Mesothelial cell of epicardium (in vitro differentiated cells): ENCODE measurements at places on chromosomes 2 and 18. TPM values are rescaled to one million over a fixed set of nuclear protein-coding genes. Genes with fewer than 3 reads are reported as not detected.
A peak's percentile ranks its signal among the peaks of the same experiment; 100 is the strongest.

- peaks cover 9% of the 10 kb centered on the region for H3K27me3 ChIP-seq
- H3K36me3 ChIP-seq: no peaks in the 10 kb centered on the region
- no peak overlapping the region for H3K27ac ChIP-seq
- no peak for DNase-seq
- H3K4me1 ChIP-seq: peaks cover 5% of the 10 kb centered on the region
These were observed 11.4 kb upstream of the ALPI start for GRCh38 chr2:232444409-232445148.

IL1RL1 gene
- total RNA-seq: 0.09 to 0.18 TPM in 2 of 3 replicates, not detected in the other

GRCh38 chr2:197628043-197628500, 47.3 kb downstream of the RFTN2 start:
- H3K27me3 ChIP-seq: no peaks in the 10 kb centered on the region
- peaks cover 2% of the 10 kb centered on the region for H3K36me3 ChIP-seq
- DNase-seq: no peak
- no peak overlapping the region for H3K27ac ChIP-seq
- H3K4me1 ChIP-seq: no peaks in the 10 kb centered on the region
- no peak overlapping the region for H3K4me3 ChIP-seq

- no peak overlapping the region for H3K27ac ChIP-seq
- no peaks in the 10 kb centered on the region for H3K4me1 ChIP-seq
- peaks cover 3% of the 10 kb centered on the region for H3K36me3 ChIP-seq
- no peak for DNase-seq
- H3K27me3 ChIP-seq: no peaks in the 10 kb centered on the region
These were observed 26.2 kb upstream of the XDH start for GRCh38 chr2:31440764-31441163.

GRCh38 chr2:47056374-47056773, 98.7 kb downstream of the STPG4 start:
- peaks cover 27% of the 10 kb centered on the region for H3K4me1 ChIP-seq
- DNase-seq: no peak
- no peaks in the 10 kb centered on the region for H3K27me3 ChIP-seq
- peak overlapping the region; percentile 88 for H3K27ac ChIP-seq

- no peak overlapping the region for H3K4me3 ChIP-seq
- H3K27me3 ChIP-seq: peaks cover 25% of the 10 kb centered on the region
- no peak overlapping the region for H3K27ac ChIP-seq
- DNase-seq: no peak
These were observed 209.3 kb downstream of the SLC4A3 start for GRCh38 chr2:219836647-219837177.

DNA sequence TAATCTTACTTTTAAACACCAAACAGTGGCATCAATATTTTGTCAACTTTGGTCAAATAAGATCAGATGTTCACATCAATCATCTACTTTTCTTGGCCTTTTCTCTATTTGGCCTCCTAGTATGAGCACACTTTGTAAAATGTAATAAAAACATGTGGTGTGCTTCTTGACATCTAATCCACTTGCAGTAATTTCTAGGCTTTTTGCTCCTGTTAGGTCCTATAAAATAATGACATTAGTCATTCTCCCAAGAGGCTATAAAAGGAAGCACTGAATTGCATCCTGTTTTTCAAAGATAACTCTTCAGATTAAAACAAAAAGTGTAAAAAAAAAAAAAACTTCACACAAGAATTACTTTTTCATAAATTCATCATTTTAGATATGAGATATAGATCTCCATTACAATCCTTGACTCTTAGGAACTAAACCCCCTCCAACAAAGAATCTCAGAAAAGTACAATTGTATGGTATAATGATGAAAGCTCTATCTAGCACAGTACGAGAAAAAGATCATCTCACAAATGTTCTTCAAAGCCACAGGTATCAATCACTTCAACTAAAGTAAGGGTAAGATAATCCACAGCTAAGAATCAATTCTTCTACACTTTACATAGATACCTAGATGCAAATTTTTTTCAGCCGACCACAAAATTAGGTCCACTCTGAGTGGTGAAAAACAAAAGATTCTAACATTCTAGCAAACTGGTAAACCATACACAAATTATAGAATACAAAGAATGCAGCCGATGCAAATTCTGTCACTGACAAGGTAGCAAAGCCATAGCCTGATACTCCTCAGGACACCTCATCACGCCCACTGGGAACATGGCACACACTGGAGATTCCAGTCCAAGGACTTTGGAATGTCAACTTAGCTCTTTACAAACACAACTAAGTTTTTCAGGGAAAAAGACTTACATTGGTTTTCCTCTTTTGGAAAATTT, 2.7 kb downstream of the BCL2 start:
- H3K4me3 ChIP-seq: peak overlapping the region; percentile 70
- H3K27ac ChIP-seq: peak overlapping the region; percentile 8
- DNase-seq: no peak
- H3K4me1 ChIP-seq: peaks cover 43% of the 10 kb centered on the region
- peaks cover 26% of the 10 kb centered on the region for H3K27me3 ChIP-seq
- H3K36me3 ChIP-seq: no peaks in the 10 kb centered on the region

DNA sequence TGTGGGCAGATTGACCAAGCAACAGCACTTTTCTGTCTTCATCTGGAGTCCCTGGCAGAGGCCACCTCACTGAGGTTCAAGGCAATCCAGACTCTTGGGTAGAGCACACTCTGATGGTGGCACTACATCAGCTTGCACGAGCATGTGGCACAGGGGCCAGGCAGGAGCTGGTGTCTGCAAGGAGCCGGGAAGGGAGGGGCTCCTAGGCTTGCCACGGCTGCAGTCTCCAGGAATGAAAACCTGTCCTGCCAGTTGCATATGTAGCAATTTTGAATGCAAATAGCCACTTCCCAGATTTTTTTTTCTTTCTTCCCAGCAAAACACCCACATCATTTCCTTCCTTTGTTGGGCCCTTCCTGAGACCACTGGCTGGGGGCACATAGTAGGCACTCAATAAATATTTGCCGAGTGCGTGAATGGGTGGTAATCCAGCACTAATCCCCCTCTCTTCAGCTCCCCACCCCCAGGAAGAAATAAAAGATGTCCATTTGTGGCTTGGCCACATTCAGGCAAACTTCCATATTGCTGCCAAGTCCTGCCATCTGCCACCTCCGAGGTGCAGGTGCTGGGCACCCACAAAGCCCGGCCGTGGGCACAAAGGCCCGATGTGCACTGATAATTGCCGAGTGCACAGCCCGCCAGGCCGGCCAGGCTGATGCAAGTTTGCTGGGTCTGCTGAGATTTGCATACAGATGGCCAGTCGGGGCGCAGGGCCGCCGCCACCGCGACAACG, 72.4 kb downstream of the MYCN start:
- peak overlapping the region; percentile 99 for H3K27ac ChIP-seq
- H3K4me3 ChIP-seq: peak overlapping the region; percentile 49
- DNase-seq: peak; percentile 55
- H3K36me3 ChIP-seq: no peaks in the 10 kb centered on the region

DNA sequence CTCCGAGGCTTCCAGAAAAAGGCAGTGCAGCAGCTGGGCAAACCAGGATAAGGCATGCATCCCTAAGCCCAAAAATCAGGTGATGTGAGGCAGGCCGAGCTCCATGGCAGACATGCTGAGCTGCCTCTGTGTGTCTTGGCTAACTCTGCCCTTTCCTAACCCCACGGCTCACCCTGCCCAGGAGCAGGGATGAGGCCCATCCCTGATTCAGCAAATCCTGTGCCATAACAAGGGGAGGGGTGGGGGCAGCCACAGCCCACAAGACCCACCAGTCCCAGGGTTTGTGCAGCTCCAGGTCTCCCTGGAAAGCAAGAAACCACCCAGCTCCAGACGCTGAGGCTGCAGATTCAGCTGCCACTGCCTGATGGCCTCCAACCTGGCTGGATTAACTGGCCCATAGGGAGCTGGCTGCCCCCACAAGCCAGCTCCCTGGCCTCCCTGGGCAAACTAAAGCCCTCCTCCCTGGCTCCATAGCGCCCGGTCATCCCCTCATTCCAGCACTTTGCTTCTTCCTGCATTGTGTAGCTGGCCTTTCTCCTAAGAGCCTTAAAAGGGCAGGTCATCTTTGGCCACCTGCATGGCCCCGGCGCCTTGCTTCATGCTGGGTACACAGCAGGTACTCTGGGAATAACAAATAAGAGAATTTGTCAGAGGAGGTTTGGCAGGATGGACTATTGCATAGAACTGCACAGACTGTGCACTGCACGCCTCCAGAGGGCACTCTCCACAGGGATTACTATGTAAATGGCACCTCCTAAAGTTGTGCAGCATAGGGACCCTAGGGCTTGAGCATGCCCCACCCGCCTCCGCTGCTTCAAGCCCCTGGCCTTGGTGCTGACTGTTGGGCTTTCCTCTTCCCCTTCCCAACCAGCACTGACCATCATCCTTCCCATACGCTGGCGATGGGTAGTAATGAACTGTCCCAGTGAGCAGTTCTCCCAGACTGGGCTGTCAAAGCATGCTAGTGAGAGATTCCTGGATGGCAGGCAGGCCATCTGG, 10.7 kb downstream of the STEAP3 start:
- H3K4me3 ChIP-seq: no peak overlapping the region
- no peaks in the 10 kb centered on the region for H3K36me3 ChIP-seq
- DNase-seq: no peak

CYP27C1 gene
- 4.0 to 4.5 TPM (median 4.1 TPM) in 3 replicates for total RNA-seq

MARCHF7 gene
- 128 to 133 TPM (median 131 TPM) in 3 replicates for total RNA-seq

GRCh38 chr2:227466887-227467600, 4.9 kb upstream of the AGFG1 start:
- H3K4me3 ChIP-seq: no peak overlapping the region
- H3K27me3 ChIP-seq: no peaks in the 10 kb centered on the region
- DNase-seq: no peak
- H3K36me3 ChIP-seq: no peaks in the 10 kb centered on the region
- peaks cover 11% of the 10 kb centered on the region for H3K4me1 ChIP-seq

DNA sequence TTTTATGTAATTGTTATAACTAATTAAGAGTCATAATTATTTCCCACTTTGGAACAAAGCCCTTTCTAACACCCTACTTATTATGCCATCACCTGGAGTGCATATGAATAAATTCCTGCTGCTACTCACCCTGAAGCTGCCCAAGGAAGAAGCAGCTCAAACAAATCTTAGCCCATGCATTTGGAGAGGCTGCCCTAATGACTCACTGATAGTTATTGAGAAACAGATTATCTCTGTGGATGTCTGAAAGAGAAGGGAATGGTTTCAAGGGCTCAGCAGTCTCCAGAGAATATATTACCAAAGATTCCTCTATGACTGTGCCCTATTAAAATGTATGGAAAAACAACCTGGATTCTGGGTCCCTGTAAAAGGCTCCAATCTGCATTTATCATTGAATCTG, 81.0 kb downstream of the GPR39 start:
- no peaks in the 10 kb centered on the region for H3K36me3 ChIP-seq
- H3K4me1 ChIP-seq: no peaks in the 10 kb centered on the region
- H3K27ac ChIP-seq: no peak overlapping the region
- H3K4me3 ChIP-seq: no peak overlapping the region
- H3K27me3 ChIP-seq: no peaks in the 10 kb centered on the region
- no peak for DNase-seq

GRCh38 chr2:124967325-124967724, 942.2 kb downstream of the CNTNAP5 start:
- DNase-seq: no peak
- H3K4me1 ChIP-seq: peaks cover 26% of the 10 kb centered on the region
- H3K27ac ChIP-seq: peak overlapping the region; percentile 72

- no peak overlapping the region for H3K27ac ChIP-seq
- peaks cover 22% of the 10 kb centered on the region for H3K27me3 ChIP-seq
- H3K4me3 ChIP-seq: no peak overlapping the region
- H3K36me3 ChIP-seq: no peaks in the 10 kb centered on the region
- H3K4me1 ChIP-seq: peaks cover 5% of the 10 kb centered on the region
- peak; percentile 21 for DNase-seq
These were observed 71.5 kb downstream of the PTGR3 start for GRCh38 chr18:75137346-75137877.

DNA sequence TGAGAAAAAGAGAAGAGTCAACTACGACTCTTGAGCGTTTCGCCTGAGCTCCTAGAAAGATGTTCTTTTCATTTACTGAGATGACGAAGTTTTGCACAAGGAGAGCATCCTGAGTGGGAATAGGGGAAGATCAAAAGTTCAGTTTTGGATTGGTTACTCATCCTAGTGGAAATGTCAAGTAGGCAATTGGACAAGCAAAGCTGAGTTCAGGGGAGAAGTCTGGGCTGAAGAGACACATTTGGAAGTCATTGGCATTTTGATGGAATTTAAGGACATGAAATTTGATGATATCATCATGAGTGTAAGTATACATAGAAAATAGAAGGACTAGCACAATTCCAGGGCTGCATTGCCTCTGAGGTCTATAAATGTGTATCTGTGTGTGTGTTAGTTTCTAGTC, 416.6 kb downstream of the RAD51AP2 start:
- H3K27me3 ChIP-seq: no peaks in the 10 kb centered on the region
- no peaks in the 10 kb centered on the region for H3K4me1 ChIP-seq
- H3K27ac ChIP-seq: no peak overlapping the region
- no peaks in the 10 kb centered on the region for H3K36me3 ChIP-seq
- DNase-seq: no peak
- H3K4me3 ChIP-seq: no peak overlapping the region

MDH1B gene
- total RNA-seq: 0.89 to 1.3 TPM (median 1.1 TPM) in 3 replicates

KLHL29 gene
- total RNA-seq: 27.4 to 30.2 TPM (median 28.3 TPM) in 3 replicates

DNA sequence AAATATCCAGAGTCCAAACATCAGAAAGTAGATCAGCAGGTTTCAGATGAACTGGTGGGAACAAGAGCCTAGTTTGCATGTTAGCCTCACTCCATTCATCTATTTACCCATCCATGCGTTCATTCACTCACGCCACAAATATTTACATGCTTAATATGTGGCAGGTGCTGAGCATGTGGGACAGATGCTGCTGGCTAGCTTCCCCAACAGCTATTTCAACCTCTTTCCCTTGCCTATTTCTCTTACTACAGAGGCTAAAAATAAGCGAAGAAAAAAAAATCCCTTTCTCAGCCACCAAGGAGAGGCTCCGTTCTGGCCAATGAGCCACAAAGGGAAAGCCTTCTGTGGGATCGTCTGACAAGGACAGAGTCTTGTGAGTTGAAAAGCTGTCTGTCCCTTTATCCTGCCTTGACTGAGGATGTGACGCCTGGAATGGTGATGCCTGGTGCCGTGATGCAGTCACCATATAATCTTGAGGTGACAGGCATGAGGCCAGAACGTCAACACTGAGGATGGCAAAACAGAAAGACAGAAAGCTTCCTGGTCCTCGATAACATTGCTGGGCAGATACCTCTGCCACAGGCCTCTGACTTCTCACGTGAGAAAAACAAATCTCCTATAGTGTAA, 78.2 kb downstream of the KCTD1 start:
- H3K4me3 ChIP-seq: no peak overlapping the region
- DNase-seq: no peak
- H3K4me1 ChIP-seq: peaks cover 30% of the 10 kb centered on the region
- H3K27ac ChIP-seq: no peak overlapping the region

GRCh38 chr2:55418512-55419232, 984 bp downstream of the CCDC88A start:
- H3K36me3 ChIP-seq: no peaks in the 10 kb centered on the region
- peak overlapping the region; percentile 97 for H3K27ac ChIP-seq
- peak overlapping the region; percentile 86 for H3K4me3 ChIP-seq
- peaks cover 25% of the 10 kb centered on the region for H3K4me1 ChIP-seq

GRCh38 chr2:172999641-173000386, 75.8 kb upstream of the MAP3K20 start:
- no peak for DNase-seq
- peaks cover 8% of the 10 kb centered on the region for H3K36me3 ChIP-seq
- peaks cover 60% of the 10 kb centered on the region for H3K4me1 ChIP-seq
- H3K4me3 ChIP-seq: no peak overlapping the region
- no peak overlapping the region for H3K27ac ChIP-seq
- no peaks in the 10 kb centered on the region for H3K27me3 ChIP-seq

FOXD4L1 gene
- total RNA-seq: 0.16 to 0.50 TPM (median 0.49 TPM) in 3 replicates

GRCh38 chr2:150630587-150631235, 143.2 kb upstream of the RND3 start:
- no peak for DNase-seq
- no peaks in the 10 kb centered on the region for H3K36me3 ChIP-seq
- H3K4me1 ChIP-seq: no peaks in the 10 kb centered on the region
- no peak overlapping the region for H3K27ac ChIP-seq
- no peaks in the 10 kb centered on the region for H3K27me3 ChIP-seq
- no peak overlapping the region for H3K4me3 ChIP-seq
